Stimulated activated effector memory CD8-positive, alpha-beta T cell treated with anti-CD3 and anti-CD28 coated beads, Interleukin-12 subunit alpha, Interleukin-12 subunit beta, amount 100 ng/mL, for 72 hours (primary cell): ENCODE measurements at places on chromosomes 2 and 18.

- no peak for DNase-seq
Observed at GRCh38 chr2:227416701-227417100, 29.0 kb upstream of the SCYGR1 start.

DNA sequence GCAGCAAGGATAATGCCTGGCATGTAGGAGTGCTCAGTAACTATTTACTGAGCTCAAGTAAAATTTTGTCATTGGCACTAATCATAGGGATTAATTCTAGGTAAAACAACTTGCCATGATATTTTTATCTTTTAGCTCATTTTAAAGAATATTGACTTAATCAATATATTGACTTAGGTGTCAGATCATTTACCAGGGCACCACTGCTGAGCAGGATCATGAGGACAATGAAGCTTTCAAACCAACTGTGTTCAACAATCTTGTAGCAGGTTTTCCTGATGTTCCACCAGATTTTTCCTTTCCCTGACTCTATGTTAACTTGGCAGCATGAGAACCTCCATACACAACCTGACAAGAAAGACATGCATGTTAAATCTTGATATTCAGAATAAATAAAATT lies 114.5 kb upstream of the SCN1A start:
- DNase-seq = no peak

DNA sequence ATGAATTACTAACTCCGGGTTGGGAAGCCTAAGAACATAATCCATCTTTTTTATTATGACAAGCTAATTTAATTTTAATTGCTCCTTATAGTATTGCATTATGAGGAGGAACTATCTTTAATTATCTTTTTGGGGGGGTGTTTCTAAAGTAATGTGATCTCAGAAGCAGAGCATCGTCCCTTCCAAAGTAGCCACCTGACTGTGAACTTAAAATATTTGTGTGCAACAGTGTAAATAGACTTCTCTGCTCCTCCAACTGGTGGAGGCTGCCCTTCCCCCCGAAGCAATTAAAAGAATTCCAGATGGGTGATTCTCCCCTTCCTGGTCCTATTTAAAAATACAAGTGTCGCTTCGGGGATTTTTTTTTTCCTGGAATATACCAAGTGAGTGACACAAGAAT lies 55.7 kb downstream of the TCF7L1 start:
- DNase-seq = no peak

GRCh38 chr2:19691892-19692291 lies 209.9 kb downstream of the TTC32 start:
- no peak for DNase-seq

DNA sequence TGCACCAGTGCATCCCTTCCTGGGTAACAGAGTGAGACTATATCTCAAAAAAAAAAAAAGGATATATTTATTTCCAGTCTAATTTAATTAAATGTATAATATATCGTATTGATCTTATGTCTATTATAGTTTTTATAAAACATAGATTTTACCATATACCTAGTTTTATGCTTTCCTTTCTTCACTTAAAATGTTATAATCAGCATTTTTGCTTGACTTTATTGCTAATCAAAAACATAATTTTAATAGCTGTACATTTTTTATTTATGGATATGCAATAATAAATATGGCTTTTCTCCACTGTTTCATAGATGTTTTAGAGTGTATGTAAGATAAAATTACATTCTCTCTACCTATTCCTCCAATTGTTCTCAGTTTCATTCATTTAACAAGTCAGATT lies 958.0 kb downstream of the EPHA4 start:
- no peak for DNase-seq

DNA sequence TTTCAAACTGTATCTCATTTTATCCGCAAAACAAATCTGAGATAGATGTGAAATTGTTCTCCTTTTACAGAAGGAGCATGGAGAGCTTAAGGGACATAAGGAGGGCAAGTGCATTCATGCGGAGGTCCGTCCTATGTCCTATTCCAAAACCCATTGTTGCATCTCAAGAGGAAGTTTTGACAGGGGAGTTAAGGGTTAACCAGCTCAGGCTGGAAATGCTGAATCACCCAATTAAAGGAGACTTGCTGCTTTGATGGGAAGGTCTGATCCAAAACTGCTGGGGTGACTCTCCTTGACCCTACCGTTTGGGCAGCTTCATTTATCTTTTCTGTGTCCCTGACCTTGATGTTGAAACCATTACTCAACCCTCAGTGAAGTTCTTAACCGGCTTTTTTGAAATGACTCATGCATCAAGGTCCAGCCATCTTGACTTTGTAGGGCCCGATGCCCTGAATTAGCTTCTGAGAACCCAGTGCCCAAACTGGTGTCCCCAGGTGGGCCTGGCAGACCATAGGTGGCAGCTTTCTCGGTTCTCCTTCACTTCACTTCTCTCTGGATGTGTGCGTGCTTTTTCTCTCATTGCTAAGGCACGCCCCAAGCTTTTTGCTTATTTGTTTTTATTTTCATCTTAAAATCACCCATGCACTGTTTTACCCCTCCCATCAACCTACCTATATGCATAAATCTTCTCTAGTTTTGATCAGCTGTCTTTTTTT lies 15.9 kb upstream of the TXNDC2 start:
- DNase-seq = no peak

GRCh38 chr2:26488463-26489212 lies 10.7 kb upstream of the OTOF start:
- DNase-seq = no peak

DNA sequence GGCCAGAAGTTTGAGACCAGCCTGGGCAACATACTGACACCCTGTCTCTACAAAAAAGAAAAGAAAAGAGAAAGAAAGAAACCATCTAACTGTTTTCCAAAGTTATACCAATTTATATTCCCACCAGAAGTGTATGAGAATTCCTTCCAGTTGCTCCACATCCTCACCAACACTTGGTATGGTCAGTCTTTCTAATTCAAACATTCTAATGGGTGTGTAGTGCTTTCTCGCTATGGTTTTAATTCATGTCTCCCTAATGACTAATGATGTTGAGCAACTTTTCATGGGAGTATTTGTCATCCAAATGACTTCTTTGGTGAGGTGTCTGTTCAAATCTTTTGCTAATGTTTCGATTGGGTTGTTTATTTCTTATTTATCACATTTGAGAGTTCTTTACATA lies 10.5 kb upstream of the B3GNT7 start:
- DNase-seq = no peak

DNA sequence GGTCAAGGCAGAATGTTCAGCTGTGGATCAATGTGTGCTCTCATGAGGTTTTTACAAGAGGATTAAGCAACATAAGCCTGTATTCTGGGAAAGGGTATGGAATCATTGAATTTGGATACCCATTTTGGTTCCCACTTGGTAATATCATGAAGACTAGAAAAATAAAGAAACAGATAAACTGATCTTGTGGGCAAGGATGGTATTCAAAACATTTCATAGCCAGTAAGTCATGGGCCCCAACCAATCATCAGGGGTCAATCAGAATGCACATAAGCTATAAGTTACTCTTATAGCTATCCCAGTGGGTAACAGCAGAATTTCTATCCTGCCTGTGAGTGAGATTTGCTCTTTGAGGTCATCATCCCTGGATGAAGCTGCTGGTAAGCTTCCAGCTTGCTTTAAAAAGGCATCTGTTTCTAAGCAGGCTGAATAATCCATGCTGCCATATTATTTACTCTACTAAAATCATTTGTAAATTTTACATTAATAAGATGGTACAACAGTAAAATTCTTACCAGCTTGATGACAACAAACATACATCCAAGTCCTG lies 291.2 kb downstream of the RAD51AP2 start:
- no peak for DNase-seq

DNA sequence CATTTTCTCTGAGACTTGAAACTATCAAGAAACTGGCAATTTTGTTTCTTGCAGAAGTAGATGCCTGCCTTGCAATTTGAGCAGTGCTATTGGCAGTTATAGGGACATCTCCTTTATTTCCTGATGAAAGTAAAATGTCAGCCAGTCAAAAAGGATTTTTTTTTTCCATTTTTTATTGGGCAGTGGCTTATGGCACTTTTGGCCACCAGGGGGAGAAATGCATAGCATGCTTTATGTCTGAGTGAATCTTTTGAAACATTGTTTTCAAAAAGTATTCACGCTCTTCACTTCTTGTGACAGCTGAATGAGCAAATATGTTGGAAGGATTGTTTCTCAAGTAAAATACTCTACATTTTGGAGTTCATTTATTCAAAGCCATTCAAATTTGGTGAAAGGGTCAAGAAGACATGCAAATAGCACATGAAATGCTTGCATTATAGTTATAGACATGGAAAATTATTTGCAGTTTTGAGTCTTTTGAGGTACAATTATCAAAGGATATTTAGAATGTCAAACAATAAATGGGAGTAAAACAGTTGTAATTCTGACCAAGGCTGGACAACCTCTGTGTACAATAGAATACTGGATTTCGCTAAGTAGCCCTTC lies 491.0 kb downstream of the CDH2 start:
- no peak for DNase-seq

- no peak for DNase-seq
Observed at GRCh38 chr2:230975927-230976326, 20.0 kb upstream of the SPATA3 start.

DNA sequence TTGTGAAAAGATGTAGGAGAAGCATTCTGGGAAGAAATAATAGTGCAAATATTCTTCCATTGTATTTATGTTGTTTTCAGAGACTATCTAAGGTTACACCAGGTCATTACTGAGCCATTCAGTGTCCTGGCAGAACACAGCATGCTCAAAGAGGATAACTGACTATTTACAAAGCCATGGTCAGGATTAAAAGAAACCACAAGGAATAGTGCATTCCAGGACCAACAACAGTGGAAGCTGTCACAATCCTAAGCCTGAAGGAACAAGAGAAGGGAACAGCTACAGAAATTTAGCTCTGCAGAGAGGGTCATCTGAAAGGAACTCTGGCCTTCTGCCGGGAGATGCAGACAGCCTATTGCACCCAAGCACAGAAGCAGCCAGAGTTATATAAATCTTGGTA lies 116.7 kb downstream of the DSC3 start:
- DNase-seq = no peak

- DNase-seq = no peak
Observed at GRCh38 chr2:238994432-238994831, 146.5 kb downstream of the TWIST2 start.
